GM06990 (cell line): ENCODE measurements at places on chromosomes 6 and 20.

DNA sequence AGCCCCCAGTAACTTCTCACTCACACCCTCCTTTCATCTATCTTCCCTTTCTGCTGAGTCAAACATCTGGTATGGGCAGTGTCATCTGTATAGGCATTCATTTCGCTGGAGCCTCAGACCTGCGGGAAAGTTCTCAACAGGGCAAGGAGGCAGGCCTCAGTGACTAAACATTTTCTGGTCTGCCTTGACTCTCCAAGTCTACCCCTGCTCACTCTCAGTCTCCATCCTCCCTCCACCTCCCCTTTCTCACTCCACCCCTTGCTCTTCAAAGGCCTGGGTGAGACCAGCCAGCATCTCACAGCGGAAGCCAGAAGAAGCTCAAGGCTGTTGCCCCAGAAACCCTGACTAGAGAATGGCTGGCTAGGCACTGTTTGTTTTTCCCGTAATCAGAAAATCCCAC, 105.0 kb upstream of the BEND6 start:
- no peak for DNase-seq

DNA sequence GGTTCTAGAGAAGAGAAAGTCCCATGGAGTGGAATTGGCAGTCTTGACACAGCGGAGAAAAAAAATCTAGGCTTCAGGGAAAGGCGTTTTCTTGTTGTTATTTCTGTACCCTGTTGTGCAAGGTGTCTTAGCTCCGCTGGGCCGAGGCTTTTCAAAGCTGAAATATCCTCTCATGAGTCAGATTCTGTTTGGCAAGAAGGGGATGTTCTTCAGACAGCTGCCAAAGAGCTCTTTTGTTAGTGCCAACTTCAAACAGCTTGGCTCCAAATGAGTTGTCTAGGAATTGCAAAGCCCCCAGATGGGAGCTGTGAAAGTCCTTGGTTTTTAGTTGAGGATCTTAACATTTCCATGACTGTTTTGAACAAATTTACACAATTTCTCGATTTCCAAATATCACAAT, 45.6 kb downstream of the LRRN4 start:
- no peak for DNase-seq

- DNase-seq: no peak
Measured at GRCh38 chr6:4136354-4136831, 1.0 kb upstream of the ECI2 start.

GRCh38 chr6:19086480-19086879, 699.3 kb downstream of the RNF144B start:
- DNase-seq: no peak
